ENCODE measurements at places on chromosomes 12 and 14.

- no peak for DNase-seq
These were observed 9.2 kb downstream of the OAS2 start for GRCh38 chr12:112987561-112987960.

- DNase-seq, result no peak
These were observed 200.1 kb downstream of the DAD1 start for GRCh38 chr14:22388669-22389595.

DNA sequence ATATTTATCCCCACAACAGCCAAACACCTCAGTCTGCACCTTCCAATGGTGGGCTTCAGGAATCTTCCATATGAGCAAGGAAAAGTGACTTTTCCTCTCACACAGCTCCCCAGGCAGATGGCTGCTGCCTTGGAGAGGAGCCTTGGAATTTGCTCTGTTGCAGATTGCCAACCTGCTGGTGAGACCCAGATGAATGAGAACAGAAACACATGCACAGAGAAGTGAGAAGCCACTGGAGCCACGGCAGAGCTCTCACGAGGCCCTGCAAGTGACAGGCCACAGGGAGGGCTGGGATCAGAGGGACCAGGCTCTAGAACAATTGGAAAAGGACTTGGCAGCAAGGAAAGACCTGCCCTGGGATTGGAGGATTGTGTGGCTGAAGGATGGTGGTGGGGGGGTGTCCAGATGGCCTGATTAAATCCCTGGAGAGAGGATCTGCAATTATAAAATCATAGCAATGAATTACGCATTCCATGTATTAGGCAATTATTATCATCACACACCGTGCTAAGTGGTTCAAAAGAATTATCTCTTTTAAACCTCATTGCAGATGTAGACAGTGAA lies 84.9 kb upstream of the PWP1 start:
- peak; percentile 72 for DNase-seq

GRCh38 chr14:37428954-37429353 lies 166.1 kb downstream of the FOXA1 start:
- DNase-seq, result no peak

DNA sequence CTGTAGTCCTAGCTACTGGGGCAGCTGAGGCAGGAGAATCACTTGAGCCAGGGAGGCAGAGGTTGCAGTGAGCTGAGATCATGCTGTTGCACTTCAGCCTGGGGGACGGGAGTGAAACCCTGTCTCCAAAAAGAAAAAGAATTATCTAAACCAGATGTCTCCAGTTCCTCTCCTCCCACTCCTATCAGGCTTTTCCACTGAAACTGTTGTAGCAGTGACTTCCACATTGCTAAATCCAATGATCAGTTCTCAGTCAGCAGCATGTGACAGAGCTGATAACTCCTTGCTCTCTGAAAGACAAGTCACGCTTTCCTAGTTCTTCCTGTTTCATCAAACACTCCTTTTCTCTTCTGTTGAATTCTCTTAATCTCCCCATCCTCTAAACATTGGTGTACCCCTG lies 8.6 kb downstream of the SLC38A6 start:
- DNase-seq, result no peak

GRCh38 chr12:12474931-12475795 lies 87.5 kb downstream of the DUSP16 start:
- no peak for DNase-seq

DNA sequence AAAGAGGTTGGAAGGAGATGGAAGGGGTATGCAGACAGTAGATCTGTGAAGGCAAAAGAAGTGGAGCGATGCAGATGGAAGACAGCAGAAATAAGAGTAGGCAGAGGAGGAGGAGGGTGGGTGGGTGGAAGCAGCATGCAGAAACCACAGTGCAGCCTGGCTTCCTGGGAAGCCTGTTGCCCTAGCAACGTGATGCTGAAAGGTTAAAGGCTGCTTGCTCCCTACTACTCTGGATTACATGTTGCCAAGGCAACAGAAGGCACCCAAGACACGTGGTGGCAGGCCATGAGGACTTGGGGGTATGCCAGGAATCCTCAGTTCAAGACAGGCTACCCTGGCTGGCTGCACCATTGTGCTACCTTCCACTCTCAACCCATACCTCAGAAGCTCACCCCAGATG lies 129.6 kb downstream of the GRIN2B start:
- no peak for DNase-seq

GRCh38 chr14:95644981-95645380 lies 41.2 kb upstream of the TCL1B start:
- no peak for DNase-seq
